Thoracic aorta (tissue), 2 donors: ENCODE measurements at places on chromosomes 2 and 18. TPM values are rescaled to one million over a fixed set of nuclear protein-coding genes. Genes with fewer than 3 reads are reported as not detected.

DNA sequence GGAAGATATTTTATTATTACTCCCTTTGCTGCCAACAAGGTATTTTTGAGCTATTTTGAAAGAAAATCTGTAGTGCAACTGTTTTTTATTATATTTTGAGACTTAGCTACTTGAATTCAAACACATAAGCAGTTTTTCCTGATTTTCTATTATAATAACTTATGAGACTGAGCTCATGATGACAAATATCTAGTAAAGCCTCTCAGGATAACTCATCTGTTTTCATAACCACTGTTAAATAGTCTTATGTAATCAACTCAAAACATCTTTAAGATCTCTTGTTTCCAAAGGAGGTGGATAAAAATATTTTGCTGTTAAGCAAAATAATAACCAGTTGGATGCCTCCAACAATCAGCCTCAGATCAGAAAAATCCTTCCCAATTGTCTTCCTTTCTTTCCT, 21.9 kb upstream of the PPP1CB start:
- DNase-seq, result no peak

DNA sequence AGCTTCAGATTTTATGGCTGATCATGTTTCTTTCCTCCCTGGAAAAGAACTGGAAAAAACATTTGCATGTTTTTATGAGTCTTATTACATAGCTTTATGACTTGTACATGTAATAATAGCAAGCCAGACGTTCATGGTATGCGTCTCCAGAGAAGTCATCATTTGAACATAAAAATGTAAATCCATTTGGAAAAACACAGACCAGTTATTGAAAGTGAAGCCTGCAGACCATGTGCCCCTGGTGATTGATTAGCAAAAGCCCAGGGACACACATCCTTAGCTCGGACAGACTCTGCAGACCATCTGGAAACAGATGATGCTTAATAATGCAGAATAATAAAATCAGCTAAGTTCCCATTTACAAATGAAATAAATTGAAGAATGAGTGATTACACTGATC, 283.1 kb downstream of the TDRD15 start:
- DNase-seq, result no peak

- DNase-seq, result no peak
Observed at GRCh38 chr2:179543361-179543901, 278.8 kb upstream of the SESTD1 start.

Gene BOLL
- not detected for total RNA-seq

GRCh38 chr2:177352441-177353186, 40.0 kb upstream of the AGPS start:
- no peak for DNase-seq

DNA sequence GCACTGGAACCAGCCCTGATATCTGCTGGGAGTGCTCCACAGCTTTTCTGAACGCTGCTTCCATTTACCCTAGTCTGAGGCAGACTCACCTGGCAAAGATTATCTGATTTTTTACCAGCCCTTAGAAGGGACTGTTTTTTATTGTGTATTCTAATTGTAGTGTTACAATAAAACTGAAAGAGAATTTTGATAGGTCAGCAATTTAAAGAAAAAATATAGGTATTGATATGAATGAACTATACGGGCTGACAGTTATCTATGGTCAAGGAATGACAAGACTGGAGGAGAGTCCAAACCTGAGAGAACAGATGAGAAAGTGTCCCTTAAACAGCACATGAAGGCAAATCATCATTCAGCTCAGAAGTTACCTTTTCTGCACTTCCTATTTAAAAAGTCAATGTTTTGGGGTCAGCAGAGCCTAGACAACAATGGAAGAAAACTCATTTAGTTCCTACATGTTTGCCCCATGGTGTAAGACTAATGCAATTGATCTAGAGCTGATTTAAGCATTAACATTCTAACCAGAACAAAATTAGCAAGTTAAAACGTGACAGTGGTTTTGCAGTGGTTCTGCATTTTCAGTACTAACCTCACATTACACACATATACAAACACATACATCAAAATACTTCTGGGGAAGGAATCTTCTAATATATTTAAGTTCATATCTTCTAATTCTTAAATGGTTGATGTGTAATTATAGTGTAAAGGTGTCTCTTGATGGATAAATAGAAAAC, 500.9 kb downstream of the TGIF1 start:
- DNase-seq, result no peak

- DNase-seq, result no peak
Observed at GRCh38 chr2:137300987-137301386, 535.6 kb downstream of the THSD7B start.

Gene RAPGEF4
- total RNA-seq, result 9.9 TPM

Gene CKAP2L
- total RNA-seq, result 1.3 TPM

DNA sequence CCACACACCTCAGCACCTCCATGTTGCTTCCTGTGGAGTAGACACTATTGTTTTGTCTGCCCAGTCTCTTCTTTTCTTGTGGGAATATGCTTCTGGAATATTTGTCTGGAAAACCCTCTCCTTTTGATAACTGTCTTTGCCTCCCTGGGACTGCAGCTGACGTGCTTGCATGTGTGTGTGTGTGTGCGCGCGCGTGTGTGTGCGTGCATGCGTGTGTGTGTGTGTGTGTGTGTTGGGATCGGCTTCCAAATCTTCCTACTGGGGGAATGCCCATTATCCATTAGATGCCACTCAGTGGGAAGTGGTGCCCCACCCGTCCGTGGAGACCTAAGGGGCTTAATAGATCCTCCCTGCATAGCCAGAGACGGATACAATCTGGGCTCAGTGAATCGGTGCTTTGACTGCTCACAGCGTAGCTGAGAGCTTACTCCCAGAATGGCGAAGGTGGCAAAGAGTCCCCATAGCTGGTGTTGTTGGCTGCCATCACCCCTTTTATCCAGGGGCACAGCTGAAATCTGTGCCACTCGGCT, 86.9 kb downstream of the RRM2 start:
- DNase-seq, result no peak
